ENCODE measurements at places on chromosomes 1 and 21. TPM values are rescaled to one million over a fixed set of nuclear protein-coding genes. Genes with fewer than 3 reads are reported as not detected.

- no peak for DNase-seq
Measured at GRCh38 chr1:150902751-150903150, 15.8 kb downstream of the CTXND2 start.

- no peak for DNase-seq
Measured at GRCh38 chr1:87812871-87813577, 484.3 kb downstream of the LMO4 start.

GRCh38 chr1:207883104-207883651 lies 27.7 kb downstream of the CD34 start:
- DNase-seq = no peak

DNA sequence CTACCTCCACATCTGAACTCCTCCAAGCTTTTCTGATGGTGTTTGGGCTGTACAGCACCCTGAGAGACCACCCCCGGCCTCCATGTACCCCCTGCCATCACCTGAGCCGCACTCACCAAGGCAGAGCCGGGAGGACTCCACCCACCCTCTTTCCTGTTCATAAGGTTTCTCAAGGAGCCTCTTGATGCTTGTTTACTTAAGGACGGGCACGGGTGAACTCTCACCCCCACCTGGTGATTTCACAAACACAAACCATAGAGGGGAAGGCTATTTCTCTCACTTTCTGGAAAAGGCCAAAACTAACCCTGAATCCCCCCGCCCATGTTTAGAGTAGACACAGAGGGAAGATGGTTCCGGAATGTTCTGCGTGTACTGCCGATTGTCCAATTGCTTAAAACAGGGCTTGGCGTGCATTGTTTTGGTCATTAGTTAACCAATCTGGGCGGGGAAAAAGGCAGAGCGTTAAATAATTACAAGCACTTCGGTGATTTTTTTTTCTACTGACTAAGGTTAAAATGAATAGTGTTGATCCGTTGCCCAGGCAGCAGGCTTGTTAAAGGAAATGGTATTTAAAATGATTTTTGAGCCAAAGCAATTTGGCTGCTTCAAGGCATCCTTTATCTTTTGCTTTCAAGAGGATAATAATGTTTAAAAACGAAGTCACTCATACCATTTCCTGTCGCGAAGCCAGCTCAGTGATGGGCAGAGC lies 279.8 kb upstream of the VAMP3 start:
- DNase-seq = peak; percentile 70

DNA sequence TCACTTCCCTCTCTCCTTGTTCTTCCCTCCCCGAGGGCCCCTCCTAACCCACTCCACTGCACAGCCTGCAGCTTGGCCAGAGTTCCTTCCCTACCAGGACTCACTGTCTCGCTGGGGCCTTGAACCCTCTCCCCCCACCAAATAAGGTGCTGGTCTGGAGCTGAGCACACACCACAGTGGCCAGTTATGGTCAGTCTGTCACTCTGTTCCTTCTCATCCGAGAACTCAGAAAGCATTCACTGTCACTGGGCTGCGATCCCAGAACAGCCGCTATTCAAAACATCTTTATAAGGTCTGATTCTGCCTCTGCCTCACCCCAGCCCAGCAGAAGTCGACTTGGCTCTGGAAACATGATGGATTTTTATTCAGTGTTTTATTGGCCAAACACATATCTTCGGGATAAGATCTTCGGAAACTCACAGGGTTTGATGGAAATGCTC lies 19.8 kb upstream of the LBR start:
- DNase-seq = peak; percentile 36

DNA sequence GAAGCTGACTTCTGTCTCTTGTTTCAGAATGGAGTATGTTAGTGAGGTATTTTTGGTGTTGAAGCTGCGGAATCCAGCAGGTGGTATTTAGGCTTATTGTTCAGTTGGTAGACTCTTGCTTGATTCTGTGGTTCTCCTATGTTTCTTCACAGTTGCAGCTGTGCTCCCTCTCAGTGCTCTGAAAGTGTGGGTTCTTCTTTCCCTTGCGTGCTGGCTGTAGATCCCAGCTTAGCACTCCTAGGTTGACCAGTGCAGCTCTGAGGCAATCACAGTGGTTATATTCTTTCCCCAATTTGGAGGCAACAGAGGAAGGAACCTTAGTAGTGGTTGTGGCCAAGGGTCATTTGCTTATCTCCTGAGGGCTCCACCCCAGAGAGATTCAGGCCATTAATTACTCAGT lies 269.2 kb upstream of the NRIP1 start:
- DNase-seq = no peak

DNA sequence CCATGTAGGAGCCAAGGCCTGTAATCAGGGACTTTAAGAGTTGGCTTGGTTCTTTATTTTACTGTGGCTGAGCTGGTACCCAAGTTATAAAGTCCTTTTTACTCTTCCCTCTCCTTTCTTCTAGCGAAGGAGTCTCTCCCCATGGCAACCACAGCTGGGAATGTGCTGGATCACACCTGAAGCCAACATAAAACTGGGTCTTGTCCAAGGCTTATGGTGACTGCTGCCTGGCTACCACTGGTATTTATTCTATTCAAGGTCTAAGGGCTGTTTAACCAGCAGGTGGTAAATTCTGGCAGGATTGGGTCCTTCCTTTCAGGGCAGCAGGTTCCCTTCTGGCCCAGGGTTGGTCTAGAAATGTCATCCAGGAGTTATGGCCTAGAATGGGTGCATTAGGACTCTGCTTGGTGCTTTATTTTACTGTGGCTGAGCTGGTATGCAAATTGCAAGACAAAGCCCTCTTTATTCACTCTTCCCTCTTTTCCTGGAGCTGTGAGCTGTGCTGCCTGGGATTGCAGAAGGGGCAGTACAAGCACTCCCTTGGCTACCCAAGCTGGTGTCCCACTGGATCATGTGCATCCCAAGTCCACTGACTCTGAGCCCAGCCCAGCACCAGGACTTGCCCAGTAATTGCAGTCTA lies 26.6 kb downstream of the SLC22A15 start:
- DNase-seq = no peak

- DNase-seq = no peak
Measured at GRCh38 chr1:155039308-155039669, 5.7 kb downstream of the DCST1 start.

- peak; percentile 92 for DNase-seq
Measured at GRCh38 chr1:151508833-151509232, 2.4 kb upstream of the CGN start.

DNA sequence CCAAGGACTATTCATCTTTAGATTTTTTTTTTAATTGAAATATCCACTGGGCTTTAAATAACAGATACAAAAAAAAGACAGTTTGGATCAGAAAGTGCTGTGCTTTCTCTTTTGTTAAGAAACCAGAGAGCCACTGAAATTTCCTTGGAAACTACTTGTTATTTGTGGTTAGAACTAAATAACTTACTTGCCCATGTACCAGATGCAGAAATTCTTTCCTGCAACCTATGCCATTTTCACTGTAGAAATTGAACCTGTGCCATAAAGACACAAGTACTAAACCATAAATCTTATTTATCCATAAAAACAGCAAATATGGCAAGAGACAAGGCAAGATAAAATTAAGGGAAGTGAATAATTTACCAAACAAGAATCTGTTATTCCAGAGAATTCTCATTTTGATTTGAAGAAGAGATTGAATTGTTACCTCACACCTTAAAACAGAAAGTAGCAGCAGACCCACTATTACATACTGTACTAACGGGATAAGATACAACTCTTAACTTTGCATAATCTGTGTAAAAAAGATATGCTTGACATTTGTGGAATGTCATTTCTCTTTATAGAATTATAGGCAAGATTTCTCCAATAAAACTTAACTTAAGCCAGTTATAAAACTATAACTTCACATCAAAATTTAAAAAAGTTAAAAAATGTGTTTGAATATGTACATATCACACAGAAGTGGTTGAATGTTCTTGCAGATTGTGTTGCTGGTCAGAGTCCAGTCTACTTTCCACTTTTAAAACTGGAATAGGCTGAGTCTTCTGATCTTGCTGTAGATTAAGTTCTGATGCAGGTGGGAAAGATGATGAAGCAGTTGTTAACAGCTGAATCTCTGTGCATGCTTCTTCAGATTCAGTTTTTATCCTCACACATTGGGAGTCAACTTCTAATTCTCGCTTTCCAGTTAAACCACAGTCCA lies 6.3 kb upstream of the PHTF1 start:
- no peak for DNase-seq

- DNase-seq = no peak
Measured at GRCh38 chr1:9503001-9503675, 36.1 kb upstream of the SLC25A33 start.

- peak; percentile 14 for DNase-seq
Measured at GRCh38 chr1:67404212-67404620, 26.0 kb downstream of the SERBP1 start.

DNA sequence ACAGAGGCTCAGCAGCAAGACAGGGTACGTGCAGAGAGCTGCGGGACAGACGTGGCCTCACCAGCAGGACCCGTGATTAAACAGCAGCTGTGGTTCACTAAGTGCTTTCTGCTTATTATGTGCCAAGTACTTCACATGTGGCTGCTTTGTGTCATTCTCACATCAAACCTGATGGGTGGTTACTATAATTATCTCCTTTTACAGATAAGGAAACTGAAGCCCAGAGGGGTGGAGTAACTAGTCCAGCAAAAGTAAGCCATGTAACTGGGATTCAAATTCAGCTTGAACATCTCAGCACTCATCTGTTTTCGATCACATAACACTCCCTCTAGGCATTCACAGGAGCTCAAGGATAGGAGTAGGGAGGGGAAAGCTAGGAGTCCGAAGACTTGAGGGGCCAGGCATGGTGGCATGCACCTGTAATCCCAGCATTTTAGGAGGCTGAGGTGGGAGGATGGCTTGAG lies 50.8 kb upstream of the CLIC4 start:
- peak; percentile 17 for DNase-seq

DNA sequence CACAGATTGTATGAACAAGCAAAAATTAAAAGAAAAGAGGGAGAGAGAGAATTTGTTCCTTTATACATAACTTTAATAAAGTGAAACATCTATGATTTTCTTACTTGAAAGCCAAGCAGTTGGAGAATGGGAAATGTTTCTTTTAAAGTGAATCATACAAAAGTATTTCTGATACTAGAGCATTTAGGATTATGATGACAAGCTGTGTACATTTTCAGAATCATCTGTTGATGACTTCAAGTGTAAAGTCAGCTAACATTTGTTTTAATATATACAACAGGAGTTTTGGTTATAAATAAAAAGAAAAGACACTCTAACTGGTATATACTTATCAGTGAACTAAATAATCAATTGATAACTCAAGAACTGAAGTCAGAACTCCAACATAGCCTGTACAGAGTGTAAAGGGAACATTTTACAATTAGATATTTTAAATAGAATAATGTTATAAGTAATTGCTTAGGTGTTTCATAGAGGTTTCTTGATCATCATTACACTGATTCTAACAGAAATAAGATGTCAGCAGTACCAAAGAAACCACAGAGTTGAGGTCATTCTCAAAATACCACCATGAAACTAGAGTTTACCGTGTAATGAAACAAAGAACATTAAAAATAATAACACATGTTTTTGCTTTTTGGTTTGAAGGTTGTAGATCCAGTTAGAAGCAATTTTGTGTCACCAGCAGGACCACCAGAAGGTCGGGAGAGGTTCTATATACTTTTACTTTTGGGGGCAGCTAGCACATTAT lies 103.4 kb downstream of the COL24A1 start:
- DNase-seq = no peak

DNA sequence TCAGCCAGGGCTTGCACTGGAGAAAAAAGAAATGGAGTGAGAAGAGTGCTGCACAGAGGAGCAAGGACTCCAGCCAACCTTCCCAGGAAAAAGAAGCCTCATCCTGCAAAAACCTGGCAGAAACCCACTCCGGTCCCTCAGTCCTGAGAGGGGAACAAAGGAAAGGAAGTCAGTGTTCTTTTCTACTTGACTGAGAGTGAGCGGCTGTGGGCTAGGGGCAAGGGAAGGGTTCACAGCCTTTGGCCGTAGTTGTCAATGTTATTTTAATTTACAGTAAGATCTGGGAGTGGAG lies 8.9 kb upstream of the GOLT1A start:
- DNase-seq = no peak

- DNase-seq = no peak
Measured at GRCh38 chr1:236129306-236129705, 13.0 kb upstream of the GPR137B start.

GRCh38 chr1:31912839-31913239 lies 25.3 kb downstream of the PTP4A2 start:
- DNase-seq = no peak

- peak; percentile 48 for DNase-seq
Measured at GRCh38 chr1:94068999-94069918, 51.7 kb downstream of the ABCA4 start.

DNA sequence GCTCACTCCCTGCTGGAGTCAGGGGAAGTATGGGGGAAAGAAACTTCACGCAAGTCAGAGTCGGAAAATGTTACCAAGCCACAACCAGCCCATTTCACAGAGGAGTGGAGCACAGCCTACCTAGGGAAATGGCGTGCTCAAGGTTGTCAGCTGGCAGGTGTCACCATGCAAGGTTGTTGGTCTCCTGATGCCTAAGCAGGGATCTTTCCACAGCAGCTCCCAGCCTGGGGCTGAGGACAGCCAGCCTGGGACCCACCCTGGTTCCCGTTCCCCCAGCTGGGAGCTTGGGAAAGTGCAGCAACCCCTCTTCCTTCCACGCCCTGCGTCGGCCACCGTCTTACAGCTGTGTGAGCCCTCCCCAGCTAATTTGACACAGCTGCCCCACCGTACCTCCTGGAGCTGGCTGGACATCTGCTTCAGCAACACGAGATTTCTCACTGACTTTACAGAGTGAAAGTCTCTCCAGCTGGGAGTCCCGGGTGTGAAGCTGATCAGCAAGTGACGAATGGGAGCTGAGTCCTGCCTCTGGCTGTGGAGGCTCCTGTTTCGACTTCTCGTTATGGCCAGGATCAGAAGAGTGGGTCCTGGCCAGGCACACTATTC lies 224.6 kb upstream of the RAB4A start:
- DNase-seq = no peak

TMEM269 gene
- polyA plus RNA-seq = 0.10 TPM

NEK2 gene
- polyA plus RNA-seq = 11.1 TPM

ARTN gene
- polyA plus RNA-seq = 1.4 TPM

RHEX gene
- 0.45 TPM for polyA plus RNA-seq

CCDC190 gene
- polyA plus RNA-seq = 0.07 TPM

DNAJC8 gene
- polyA plus RNA-seq = 104 TPM

DTL gene
- 10.1 TPM for polyA plus RNA-seq

TMEM125 gene
- polyA plus RNA-seq = 29.7 TPM

PTGER3 gene
- polyA plus RNA-seq = 8.1 TPM

NGF gene
- polyA plus RNA-seq = 1.4 TPM

GJA9 gene
- polyA plus RNA-seq = 0.42 TPM

KPRP gene
- not detected for polyA plus RNA-seq

SYCP1 gene
- polyA plus RNA-seq = not detected

TNFSF4 gene
- polyA plus RNA-seq = 0.63 TPM

Measured in large intestine (tissue), 12 donors.